ENCODE measurements at places on chromosomes 1 and 21.

DNA sequence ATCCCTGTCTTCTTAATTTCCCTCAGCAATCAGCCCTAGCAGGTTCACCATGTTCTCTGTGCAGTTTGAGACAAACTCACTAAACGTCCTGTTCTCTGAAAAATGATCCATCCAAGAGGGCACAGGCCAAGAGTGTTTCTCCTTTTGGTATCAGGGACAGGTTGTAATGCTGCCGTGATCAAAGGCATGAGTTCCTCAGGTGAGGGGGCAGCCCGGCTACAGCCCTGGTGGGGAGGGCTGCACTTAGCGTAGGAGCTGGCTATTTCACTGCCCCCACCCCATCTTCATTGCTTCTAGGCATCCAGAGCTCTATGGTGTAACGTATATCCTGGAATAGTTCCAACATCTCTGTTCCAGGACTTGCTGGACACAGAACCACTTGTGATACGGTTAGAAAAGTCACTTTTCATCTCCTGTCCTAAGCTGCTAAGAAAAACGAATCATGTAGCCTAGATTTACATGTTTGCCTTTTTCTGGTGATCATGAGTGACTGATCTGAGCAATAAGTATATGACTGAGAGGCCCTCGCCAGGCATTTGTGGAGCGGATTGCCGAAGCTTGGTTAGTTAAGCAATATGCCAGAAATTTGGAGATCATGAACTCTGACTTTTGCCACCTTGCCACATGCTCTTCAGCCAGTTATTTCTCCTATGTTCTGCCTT lies 41.1 kb upstream of the SRP9 start:
- DNase-seq, result no peak

- no peak for DNase-seq
Observed at GRCh38 chr1:231196728-231197127, 34.9 kb downstream of the TRIM67 start.

- no peak for DNase-seq
Observed at GRCh38 chr21:29462479-29462878, 163.8 kb downstream of the BACH1 start.

GRCh38 chr1:64183395-64184002 lies 19.9 kb upstream of the UBE2U start:
- DNase-seq, result no peak

- DNase-seq, result no peak
Observed at GRCh38 chr1:43908226-43908625, 25.4 kb upstream of the ARTN start.

DNA sequence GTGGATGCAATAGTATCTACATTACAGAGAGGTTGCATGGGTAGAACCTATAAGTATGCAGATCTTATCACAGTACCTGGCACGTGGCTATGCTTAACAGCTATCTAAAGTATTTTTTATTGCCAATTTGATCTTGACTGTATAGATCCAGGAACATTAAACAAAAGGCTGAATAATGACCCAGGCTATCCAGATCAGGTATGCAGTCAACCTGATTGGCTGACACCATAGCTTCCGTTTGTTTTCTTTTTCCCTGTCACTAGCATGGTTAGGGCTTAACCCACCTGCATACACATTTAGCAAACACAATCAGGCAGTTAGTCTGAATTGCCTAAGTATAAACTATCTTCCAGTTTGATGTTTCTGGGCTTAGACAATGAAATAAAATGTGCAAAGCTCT lies 264.9 kb upstream of the PLXNA2 start:
- DNase-seq, result no peak

- no peak for DNase-seq
Observed at GRCh38 chr1:224087286-224087794, 26.6 kb upstream of the FBXO28 start.

DNA sequence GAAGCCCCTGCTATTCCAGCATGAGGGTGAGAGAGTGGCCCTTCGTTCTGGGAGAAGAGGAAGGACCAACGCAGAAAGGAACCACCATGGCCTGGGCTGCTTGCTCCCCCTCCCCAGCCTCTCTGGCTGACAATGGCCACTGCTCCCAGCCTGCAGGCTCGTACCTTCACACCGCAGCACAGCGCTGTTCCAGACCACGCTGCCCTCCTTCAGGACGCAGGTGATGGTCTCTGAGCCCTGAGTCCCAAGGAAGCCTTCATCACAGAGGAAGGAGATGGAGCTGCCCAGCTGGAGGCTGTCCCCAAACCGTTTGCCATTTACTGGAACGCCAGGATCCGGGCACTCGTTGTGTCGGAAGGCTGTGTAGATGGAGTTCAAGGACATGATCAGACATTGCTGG lies 124.9 kb upstream of the HMGB4 start:
- DNase-seq, result no peak

GRCh38 chr1:234978397-234979295 lies 150.0 kb downstream of the TOMM20 start:
- no peak for DNase-seq

DNA sequence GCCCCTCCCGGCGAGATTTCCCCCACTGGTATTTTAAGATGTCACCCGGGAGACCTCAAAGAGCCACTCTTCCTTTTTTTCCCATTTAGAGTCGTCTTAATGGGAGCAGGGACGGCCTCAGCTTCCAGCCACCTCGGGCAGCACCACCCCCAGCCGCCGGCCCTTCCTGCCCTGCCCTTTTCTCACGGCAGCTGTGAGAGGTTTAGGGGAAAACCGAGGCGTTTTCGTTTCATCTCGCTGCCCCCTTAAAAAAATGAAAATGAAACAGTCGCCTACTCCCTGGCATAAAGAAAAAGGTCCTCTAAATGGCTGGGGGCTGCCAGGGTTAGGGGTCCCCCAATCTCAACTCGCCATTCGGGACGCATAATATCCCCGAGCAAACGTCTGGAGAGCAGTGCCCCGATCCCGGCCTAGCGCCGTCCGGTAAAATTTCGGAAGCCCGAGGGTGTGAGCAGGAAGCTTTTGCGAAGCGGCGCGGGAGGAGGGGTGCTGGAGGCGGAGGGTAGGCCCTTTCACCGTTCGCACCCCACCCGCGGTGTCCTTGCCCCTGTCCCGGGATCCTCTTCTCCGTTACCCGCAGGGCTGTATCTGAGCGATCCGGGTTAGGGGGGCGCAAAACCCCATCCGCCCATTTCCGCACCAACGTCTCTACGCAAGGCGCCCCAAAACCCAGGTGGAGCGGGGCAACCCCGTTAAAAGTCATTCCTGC lies 1.2 kb downstream of the RUNX3 start:
- DNase-seq, result no peak

- no peak for DNase-seq
Observed at GRCh38 chr21:29499734-29500343, 201.1 kb downstream of the BACH1 start.

GRCh38 chr1:211708006-211708405 lies 32.6 kb upstream of the NEK2 start:
- no peak for DNase-seq

DNA sequence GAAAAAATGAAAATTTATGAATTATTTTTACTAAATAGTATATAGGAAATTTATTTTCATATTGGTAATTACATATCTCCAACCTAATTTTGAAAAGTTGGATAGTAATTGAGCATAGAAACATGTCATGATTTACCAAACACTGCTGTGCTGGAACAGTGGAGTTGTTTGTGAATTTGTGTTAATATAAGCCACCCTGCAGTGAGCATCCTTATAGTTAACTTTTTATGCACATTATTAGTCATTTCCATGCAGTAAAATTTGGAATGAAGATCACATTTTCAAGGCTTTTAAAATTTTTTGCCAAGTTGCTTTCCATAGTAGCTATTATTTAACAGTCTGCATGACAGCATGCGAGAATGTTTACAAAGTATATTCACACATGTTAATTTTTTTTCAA lies 78.3 kb downstream of the VPS26C start:
- DNase-seq, result no peak

DNA sequence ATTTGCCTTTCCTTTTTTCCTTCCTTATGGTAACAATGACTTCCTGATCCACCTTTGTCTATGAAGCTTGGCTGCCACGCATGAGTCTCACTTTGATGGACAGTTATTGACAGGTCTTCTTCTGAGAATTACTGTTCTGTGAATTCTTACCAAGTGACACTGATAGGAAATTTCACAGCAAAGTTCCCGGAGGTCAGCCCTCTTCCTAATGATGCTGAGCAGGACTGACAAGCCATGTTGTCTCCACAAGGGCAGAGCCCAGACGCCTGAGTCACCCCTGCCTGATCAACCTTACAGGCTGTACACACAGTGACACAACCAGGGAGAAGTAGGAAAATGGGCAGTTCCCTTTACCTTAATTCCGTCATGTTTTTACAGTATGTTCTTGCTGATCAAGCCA lies 44.2 kb downstream of the ZC3H11B start:
- no peak for DNase-seq

DNA sequence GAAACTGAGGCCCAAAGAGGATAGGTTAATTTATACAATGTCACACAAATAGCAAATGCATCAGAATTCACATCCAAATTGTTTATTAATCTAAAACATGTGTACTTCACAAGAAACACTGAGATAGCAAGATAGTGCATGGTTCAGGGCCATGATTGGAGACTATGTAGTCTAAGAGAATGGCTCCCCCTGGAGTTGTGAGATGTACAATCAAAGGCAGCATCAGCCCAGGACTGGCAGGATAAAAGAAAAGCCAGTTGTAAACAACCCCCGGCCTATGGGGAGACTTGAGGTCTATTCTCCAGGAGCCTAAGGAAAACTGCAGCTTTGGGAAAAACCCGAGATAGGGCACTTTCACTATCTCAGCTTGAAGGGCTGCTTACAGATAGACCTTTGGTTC lies 511.0 kb downstream of the OMA1 start:
- DNase-seq, result no peak

- no peak for DNase-seq
Observed at GRCh38 chr1:55673416-55673815, 458.3 kb upstream of the USP24 start.

DNA sequence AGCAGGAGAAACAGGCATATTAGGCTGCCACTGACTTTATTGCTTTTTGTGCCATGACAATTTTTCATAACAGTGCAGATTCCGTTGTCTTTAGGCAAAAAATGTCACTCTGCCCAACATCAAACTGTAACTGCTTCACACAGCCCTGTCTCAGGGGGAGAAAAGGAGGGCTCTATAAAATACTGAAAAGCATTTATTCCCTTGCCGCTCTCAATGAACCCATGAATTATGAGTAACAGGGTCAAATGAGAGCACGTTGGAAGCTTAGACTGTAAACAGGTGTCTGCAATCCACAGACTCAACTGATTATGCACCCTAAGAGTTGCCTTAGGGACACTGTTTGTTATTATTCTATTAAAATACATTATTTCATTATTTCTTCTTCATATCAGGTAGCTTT lies 292.1 kb upstream of the FMN2 start:
- DNase-seq, result no peak

GRCh38 chr1:206828061-206828460 lies 37.4 kb upstream of the IL20 start:
- DNase-seq, result no peak

DNA sequence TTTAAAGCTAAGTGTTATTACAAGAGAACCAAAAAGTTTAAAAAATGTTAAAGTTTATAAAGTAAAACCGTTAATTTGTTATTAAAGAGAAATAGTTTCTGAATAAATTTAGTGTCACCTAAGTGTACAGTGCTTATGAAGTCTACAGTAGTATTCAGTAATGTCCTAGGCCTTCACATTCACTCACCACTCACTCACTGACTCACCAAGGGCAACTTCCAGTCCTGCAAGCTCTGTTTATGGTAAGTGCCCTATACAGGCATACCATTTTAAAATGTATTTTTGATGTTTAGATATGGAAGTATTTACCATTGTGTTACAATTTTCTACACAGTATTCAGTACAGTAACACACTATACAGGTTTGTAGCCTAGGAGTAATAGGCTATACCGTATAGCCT lies 60.1 kb upstream of the GCLM start:
- DNase-seq, result no peak
